ENCODE measurements at places on chromosomes 7 and 10.

GRCh38 chr10:127918572-127918971 is 11.7 kb downstream of the PTPRE start:
- DNase-seq, result no peak

DNA sequence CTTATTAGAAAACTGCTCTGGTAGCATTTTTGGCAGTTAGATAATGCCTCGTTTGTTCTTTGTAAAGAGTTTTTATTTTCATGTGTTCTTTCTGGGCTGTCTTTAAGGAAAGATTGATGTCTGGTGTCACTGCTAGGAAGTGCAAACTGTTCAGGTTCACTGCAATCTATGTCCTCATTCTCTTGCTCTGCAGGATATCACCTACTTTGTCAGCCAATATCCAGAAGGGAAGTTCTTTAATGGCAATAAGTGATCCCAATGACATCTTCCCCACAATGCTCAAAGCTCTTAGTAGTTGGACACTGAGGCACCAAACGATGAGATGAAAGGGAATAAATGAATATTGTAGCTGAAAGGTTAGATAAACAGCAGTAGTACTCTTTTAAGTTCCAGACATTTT is 115.1 kb downstream of the AGMO start:
- no peak for DNase-seq

DNA sequence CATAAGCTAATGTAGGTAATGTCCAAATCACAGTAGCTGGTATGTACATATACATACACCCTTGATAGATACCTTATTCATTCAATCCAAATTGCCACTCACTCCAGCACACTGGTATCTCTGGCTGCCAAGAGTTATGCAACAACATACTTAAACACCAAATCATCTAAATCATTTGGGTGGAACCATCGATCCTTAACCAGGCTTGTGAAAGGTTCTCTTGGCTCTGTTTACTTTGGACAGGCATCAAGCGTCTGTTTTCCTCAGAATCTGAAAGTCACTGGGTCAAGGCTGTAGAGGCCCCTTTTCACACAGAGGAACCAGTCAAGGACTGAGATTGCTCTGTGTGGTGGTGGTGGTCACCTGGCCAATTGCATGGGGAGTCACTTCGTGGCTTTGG is 24.6 kb downstream of the JAZF1 start:
- DNase-seq, result no peak

- no peak for DNase-seq
Observed at GRCh38 chr10:83764666-83765065, 374.6 kb upstream of the GHITM start.

- DNase-seq, result no peak
Observed at GRCh38 chr7:30142710-30143109, 7.9 kb downstream of the MTURN start.

- DNase-seq, result no peak
Observed at GRCh38 chr10:29119374-29119773, 169.5 kb upstream of the LYZL1 start.

DNA sequence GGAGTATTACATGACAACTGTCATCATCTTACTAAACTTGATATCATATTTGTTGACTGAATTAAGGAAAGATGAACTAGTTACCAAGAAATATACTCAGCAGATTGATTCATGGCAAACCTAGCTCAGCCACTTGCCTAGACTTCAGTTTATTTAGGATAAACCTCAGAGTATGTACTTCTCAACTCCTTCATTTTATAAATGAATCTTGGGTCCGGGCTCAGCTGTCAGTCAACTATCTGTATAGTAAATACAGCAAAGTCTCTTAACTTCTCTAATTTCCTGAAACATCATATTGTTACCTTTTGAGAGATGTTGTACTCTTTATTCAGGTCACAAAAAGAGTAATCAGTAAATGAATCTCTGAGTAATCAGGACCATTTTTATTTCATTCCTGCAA is 211.0 kb upstream of the KLF14 start:
- DNase-seq, result no peak

DNA sequence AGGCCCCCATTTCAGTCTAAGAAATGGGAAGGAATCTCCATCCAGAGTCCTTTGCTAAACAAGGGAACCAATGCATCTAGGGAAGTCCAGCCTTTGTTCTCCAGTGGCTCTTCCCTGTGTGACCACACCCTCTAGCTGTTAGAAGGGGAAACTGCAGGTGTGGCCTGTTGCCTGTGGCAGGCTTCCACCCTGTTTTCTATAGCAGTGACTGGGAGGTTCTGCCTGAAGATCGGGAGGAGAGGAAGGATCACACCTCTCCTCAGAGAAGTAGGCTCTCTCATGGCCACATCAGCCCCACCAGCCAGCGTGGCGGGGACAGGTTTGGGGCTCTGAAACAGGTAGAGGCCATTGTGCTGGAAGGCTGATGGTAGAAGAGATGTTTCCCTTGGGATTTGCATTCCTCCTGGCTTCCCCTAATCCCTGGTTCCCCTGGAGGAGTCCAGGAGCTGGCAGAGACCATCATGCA is 47.7 kb upstream of the TRIM8 start:
- no peak for DNase-seq

DNA sequence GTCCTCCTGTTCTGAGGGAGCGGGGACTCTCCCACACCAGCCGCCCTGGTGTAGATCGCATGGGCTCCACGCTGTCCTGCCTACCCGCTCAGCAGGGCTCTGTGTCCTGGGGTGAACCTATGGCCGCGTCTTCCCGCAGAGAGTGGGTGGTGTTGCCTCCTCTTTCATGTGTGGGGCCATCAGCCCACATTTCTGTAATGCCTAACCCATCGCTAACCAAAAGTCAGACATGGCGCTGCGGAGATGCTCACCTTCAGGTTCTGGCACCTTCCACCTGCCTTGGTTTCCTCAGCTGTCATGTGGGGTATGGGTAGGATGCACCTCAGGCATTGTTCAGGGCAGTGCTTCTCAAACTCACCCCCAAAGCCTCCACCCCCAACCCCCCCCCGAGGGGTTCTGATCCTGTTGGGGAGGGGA is 50.5 kb upstream of the CAMK2B start:
- no peak for DNase-seq

DNA sequence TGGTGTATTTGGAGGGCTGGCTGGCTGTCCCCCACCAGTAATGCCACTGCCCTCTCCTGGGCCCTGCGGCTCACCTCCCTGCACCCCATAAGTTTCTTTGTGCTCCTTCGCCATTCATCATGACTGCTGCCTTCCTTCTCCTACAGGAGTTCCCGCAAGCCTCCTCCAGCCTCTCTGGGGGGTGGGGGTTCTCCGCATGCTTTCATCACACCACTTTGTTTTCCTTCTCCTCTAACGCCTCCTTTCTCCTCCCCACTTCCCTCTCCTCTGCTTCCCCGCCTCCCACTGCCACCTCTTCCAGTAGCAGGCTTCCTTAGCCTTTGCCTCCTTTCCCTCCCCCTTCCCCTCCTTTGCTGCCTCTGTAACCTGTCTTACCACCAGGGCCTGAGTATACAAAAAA is 58.1 kb downstream of the PAX2 start:
- DNase-seq, result no peak

DNA sequence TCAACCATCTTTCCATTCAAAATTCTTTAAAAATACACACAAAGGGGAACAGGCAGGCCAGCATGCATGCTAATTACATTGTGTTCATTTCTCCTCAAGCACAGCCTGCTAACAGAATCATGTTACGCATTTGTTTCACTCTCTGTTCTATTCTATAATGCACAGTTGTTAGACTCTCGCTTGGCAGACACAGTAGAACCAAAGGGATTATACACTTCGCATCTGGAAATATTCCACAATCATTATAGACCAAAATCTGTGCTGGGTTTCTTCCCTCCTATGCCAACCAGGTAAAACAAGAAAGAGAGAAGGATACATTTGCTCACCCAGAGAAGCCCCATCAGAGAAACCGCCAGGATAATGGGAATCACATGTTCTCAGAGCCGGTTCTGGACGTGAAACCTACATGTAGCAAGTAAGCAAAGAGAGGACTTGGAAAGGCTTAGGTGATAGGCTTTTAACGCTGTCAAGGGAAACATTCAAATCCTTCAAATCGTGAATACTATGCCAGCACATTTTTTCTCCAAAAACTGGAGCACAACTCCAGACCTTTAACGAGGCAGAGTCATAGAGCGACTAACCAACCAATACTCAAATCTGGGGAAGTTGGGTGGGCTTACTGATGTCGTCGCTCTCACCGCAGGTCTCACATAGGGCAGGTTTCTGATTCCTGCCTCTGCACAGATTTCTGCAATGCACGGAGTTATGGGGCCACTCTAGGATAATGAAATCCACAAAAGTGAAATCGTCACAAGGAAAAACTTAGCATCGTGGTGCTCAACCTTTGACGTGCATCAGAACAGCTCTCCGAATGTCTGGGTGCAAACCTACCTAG is 380.5 kb upstream of the AUTS2 start:
- DNase-seq, result no peak

DNA sequence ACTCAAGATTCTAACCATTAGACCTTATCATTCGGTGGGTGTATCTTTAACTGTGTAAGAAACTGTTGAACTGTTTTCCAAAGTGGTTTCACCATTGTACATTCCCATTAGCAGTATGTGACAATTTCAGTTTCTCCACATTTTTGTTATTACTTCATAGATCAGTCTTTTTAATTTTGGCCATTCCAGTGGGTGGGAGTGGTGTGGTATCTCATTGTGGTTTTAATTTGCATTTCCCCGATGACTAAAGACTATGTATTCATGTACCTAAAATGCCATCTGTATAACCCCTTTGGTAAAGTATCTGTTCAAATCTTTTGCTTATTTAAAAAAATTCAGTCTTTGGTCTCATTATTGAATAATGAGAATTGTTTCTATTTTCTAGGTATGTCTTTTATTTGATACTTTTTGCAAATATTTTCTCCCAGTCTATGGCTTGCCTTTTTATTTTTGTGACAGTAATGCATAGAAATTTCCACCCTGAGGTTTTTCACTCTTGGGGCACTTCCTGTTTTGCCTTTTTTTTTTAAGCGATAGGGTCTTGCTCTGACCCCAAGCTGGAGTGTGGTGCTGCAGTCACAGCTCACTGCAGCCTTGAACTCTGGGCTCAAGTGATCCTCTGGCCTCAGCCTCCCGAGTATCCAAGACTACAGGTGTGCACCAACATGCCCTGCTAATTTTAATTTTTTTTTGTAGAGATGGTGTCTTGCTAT is 141.1 kb upstream of the ITGB1 start:
- no peak for DNase-seq

Data from fibroblast of skin of left quadriceps (primary cell).